ENCODE measurements at places on chromosomes 1 and 21.

DNA sequence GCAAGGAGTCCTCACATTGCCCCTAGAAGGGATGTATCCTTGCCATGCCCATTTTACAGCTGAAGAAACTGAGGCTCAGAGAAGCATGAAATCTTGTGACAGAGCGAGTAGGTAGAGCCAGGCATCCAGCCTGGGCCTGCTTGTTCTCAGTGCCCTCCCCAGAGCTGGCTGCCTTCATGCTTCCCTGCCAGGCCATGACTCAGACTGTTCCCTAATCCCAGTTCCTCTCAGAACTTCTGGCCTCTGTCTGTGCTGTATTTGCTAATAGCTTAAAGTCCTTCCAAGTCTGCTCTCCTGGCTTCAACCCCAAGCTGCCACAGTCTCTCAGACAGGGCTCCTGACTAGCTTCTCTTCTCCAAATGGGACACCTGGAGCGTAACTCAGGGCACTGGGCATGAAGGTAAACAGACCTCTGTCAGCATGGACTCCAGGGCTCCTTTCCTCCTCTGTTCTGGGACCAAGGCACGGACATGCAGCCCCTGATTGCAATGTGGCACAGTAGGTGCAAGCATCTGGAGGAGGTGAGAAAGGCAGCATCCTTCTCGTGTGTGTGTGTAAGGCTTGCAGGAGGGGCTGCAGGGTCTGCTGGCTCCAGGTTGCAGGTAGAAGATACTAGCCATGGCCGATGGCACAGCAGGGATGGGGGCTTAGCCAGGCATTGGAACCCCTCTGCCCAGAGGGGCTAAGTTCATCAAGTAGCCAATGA is 122.7 kb downstream of the HMGB4 start:
- DNase-seq = no peak

DNA sequence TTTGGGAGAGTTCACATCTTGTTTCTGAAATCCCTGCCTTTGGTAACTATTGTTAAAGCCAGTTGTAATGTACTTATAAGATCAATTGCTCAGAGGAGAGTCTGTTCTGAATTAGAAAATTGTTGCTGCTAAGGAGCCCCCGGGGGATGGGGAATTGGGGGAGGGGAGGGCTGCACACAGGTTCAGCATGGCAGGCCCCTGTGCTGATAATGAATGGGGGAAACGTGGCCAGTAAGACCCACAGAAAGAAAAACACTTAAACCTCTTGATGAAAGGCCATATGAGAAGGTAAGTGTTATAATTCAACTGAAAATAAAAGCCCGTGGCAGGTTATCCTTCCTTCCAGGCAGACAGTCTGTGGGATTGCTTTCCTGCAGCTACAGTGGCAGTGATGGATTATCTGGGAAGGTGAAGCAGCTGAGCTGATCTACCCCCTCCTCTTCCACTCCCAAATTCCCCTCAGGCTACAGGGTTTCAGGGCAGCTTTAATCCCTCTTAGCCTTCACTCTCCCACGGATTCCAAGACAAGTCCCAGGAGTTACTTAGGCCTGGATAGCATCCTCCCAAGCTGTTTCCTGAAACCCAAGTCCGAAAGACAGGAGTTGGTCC is 398.8 kb downstream of the TBX15 start:
- DNase-seq = no peak

- no peak for DNase-seq
Measured at GRCh38 chr1:26025517-26025916, 3.9 kb downstream of the EXTL1 start.

DNA sequence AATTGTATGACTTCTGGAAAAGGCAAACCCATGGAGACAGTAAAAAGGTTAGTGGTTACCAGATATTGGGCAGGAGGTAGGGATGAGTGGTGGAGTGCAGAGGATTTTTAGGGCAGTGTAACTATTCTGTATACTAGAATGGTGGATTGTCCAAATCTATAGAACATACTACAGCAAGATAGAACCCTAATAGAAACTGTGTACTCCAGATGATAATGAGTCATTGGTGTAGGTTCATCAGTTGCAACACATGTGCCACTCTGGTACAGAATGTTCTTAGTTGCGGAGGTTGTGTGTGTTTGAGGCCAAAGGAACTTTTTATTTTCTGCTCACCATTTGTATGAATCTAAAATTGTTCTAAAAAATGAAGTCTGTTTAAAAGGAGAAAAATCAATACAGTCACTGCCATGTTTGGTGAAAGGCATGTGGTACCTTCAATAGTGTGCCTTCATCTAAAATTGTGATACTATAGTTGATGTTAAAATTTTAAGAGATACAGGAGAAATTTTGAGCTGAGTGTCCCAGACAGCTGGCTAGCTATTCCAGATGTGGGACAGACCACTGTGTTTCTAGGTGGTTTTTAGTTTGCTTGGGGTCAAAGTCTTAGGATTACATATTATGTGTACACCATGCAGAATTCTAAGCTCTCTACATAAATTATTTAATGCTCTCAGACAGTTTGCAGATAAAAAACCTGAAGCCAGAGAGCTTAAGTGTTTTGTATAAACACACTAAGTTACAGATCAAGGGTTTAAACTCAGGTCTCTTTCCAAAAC is 150.5 kb downstream of the RPS6KC1 start:
- no peak for DNase-seq

GRCh38 chr21:34986561-34987500 is 62.3 kb downstream of the RUNX1 start:
- no peak for DNase-seq

- DNase-seq = no peak
Measured at GRCh38 chr1:109763646-109764415, at the start of gene EPS8L3. TSS of gene EPS8L3 (minus strand) at chr1:109763923. CDS start at chr1:109761749, 2,174 bp downstream.

DNA sequence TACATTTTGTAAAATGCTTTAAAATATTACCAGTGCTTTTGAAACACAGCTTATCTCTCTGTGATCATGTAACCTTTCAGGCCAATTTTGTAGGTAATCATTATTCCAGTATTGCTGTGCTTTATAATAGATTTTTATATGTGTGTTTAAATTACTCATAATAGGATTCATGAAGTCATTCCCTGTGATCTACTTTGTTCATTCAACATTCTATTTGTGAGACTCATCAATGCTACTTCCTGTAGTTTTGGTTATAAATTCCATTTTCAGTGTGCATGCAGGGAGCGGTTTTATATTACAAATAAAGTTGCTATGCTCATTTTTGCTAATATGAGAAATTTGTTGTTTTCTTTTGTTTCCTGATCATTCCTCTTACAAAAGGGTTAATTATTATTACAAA is 4.1 kb upstream of the OR2M5 start:
- no peak for DNase-seq

DNA sequence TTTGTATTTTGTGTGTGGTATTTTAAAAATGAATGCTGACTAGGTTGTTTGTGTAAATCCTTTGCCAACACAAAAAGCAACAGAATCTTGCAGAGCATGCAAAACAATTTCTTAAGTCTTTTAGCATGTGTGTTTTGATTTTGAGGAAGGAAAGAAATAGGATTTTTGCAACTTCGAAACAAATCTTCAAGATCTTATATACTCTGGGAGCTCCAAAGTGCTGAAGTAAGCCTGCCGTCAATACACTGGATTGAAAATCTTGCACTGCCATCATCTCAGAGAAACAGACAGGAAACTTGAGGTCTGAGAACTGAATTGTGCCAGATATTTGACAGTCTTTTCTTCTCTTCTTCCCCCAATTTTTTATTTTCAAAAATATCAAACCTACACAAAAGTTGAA is 29.3 kb upstream of the DISP1 start:
- no peak for DNase-seq

- no peak for DNase-seq
Measured at GRCh38 chr1:108511764-108512163, 48.1 kb upstream of the EEIG2 start.

DNA sequence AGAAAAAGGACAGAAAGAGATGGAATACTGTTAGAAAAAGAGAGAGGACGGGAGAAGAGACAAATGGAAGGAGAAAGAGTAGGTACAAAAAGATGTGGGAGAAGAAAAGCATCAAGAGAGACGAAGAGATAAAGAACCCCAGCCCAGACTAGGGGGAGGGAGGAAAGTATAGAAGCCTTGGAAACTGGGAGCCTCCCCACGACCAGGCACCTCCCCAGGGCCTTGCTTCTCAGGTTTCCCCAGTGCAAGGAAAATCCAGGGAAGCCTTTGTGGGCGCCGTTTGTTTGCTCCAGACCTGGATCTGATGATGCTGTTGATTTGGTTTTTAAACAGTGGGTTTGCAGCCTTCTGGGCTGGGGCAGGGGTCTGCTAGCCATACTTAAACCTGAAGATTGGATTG is 15.2 kb upstream of the ALX3 start:
- DNase-seq = no peak

DNA sequence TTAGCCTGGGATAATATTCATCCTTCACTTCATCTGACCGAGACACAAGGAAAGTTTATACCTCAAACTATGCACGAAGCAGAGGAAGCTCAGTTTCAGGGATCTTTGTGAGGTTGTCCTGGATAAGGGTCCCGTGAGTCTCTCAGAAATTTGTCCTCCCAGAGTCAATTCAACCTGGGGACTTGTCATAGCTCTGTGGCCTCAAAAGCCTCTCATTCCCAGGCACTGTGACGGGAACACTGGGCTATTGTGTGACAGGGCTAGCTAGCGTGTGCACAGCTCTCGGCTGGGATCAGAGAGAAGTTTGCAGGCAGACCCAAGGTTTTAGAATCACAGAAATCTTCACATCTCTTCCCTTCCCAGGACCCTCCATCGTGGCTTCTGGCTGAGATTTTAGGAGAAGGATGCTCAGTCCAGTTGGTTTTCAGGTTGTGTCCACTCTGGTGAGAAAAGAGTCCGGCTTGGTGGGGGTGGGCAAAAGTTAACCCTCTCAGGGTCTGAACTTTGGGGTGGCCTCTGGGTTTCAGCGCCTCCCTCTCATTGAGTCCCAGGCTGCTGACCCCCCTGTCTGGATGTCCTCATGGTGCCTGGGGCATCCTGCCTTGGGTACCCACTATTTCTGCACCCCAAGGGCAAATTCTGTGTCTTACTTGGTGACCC is 20.4 kb upstream of the LBR start:
- DNase-seq = no peak

DNA sequence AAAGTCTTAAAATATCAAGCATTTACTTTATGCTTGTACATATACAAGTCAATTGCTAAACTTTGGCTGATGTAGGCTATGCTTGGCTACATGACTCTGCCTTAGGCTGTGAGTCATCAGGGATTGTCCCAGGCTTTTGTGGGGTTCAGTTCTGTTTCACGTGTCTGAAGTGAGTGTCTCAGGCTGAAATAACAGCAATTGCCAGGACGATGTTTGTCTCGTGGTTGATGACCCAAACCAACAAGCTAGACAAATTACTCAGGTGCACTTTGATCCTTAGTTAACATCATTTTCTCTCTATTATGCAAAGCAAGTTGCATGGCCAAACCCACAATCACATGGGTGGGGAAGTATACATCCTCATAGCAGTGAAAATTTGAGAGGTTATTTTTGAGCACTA is 410.1 kb downstream of the BRINP3 start:
- no peak for DNase-seq

GRCh38 chr1:151504759-151505158 is 6.4 kb upstream of the CGN start:
- DNase-seq = no peak

- peak; percentile 52 for DNase-seq
Measured at GRCh38 chr21:36419996-36420395, 34.8 kb downstream of the CHAF1B start.

- no peak for DNase-seq
Measured at GRCh38 chr1:230863449-230863848, 4.9 kb downstream of the C1orf198 start.

- DNase-seq = no peak
Measured at GRCh38 chr1:35885961-35886558, 3.1 kb downstream of the AGO1 start.

DNA sequence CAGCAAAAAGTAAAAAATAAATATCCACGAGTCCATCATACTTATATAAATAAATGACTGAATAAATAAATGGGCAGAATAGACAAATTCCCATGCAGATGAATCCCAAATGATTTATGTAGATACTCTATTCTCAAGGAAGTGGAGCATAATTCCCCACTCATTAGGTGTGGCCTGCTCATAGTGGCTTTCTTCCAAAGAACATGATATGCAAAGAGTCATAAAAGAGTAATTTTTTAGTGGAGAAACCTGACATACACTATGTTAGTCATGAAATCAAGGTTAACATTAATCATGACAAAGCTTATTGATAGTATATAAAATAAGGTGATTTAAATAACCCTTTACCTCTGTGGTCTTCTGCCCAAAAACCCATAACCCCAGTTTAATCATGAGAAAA is 298.9 kb downstream of the DPYD start:
- no peak for DNase-seq

- DNase-seq = no peak
Measured at GRCh38 chr1:18315449-18315848, 165.3 kb upstream of the KLHDC7A start.

DNA sequence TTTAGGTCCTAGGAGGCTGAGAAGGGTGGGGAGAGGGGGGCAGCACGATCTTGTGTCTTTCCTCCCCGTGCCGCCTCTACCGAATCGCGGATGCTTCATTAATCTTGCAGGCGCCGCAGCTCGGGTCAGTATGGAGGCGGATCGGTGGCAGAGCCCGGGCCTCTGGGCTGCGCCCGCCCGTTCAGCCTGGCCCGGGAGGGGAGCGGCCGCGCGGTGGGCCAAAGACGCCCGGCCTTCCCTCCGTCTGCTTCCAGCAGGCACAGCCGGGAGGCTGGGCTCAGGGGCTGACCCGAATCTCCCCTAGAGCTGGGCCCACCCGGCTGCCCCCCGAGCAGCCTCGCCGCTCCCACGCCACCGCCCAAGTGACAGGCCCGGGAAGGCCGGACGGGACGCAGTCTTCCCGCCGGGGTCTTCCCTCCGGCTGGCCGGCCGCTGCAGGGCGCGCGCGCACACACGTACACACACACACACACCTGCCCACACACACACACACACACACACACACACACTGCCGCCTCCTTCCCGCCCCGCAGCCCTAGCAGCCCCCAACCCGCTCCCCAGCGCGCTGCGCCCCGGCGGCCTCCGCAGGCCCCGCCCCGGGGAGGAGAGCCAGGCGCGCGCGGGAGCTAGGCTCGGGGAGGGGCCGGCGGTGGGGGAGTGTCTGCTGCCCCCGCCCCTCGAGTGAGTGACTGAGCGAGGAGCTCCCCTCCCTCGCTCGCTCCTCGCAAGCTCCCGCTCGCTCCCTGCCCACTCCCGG is at the start of gene C1orf21:
Gene C1orf21 (plus strand): TSS at position 718 of the 757 bp plus-strand sequence. CDS start 90,481 bp downstream, outside the sequence.
- peak; percentile 85 for DNase-seq

- DNase-seq = no peak
Measured at GRCh38 chr1:177645491-177646190, 324.2 kb downstream of the SEC16B start.

- no peak for DNase-seq
Measured at GRCh38 chr1:207893737-207894582, 17.0 kb downstream of the CD34 start.

All from NCI-H1694 (cell line).